Stimulated activated CD8-positive, alpha-beta memory T cell treated with anti-CD3 and anti-CD28 coated beads, Interleukin-15, amount 100 ng/mL, for 4 hours (primary cell): ENCODE measurements at places on chromosomes 3 and 15.

DNA sequence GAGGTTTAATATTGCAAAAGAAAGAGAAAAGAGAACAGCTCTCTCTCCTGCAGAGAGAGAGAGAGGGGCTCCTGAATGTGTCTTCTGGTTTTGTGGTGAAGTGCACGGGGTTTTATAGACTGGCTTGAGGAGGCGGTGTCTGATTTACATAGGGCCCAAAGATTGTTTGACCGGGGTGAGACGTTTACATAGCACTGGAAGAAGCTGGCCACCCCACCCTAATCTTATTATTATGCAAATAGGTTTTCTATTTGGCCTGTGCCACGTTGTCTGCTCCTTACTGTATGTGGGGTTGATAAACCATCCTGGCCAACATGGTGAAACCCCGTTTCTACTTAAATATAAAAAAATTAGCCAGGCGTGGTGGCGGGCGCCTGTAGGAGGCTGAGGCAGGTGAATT lies 268.6 kb downstream of the SV2B start:
- DNase-seq = no peak

DNA sequence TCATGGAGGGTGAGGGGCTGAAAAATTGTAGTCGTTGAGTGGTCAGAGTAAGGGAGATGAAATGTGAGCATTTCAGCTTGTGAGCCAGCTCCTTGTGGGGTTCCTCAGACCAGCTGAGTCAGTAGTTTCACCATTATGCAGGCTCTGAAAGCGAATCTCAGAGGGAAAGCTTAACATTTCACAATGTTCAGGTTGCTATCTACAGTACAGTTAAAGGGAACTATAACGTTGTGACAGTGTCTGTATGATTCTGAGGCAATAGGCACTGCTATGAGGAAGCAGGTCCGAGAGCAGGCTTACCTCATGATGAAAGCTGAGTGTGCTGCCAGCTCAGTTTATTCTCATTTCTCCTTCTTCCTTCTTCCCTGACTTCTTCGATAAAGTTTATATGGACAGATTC lies 469.6 kb downstream of the EDEM1 start:
- DNase-seq = no peak

- DNase-seq = no peak
Measured at GRCh38 chr15:81038975-81039607, 38.4 kb downstream of the TLNRD1 start.

- peak; percentile 29 for DNase-seq
Measured at GRCh38 chr3:19146685-19147650, 1.3 kb upstream of the KCNH8 start.

DNA sequence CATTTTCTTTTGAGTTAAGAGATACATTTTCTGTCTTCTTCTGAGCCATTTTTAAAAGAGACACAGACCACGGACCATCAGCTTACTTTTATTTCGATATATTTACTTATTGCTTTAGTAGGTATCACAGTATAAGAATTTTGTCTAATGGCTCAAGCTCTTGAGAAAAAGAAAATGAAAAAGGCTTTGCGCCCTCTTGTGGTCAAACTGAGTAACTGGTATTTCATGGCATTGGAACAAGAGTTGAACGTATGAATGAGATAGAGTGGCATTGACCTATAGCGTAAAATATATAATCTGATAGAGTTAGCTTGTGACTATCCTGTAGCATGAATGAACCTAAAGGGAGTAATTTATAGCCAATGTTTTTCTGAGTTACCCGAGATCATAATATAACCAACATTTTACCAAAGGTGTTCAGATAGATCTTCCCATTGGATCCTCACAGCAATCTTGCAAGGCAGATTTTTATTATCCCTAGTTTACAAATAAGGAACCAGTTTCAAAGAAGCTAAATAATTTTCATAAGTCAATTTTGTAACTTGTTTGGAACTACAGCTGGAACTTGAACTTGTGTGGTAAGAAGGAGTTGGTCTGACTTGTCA lies 154.6 kb downstream of the POLR2M start:
- DNase-seq = no peak

DNA sequence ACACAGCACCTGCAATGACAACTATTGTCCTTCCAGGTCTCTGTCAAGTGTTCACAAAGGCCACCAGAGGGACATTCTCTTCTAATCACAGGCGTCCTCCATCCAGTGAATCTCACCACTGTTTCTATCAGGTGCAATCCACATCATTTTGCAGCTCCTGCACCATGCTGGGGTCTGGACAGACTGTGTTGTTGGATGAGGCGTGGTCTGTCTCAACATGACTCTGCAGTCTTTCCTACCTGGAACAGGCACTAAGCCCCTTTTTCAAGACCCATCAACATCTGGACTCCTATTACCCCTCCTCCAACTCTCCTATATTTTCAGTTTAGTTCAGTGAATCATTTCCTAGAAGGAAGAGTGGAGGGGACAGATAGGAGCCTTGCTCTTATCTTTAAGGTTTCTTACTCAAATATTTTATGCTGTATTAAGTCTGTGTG lies 31.5 kb upstream of the VEPH1 start:
- DNase-seq = no peak

GRCh38 chr3:168865022-168865551 lies 769.4 kb upstream of the GOLIM4 start:
- no peak for DNase-seq

DNA sequence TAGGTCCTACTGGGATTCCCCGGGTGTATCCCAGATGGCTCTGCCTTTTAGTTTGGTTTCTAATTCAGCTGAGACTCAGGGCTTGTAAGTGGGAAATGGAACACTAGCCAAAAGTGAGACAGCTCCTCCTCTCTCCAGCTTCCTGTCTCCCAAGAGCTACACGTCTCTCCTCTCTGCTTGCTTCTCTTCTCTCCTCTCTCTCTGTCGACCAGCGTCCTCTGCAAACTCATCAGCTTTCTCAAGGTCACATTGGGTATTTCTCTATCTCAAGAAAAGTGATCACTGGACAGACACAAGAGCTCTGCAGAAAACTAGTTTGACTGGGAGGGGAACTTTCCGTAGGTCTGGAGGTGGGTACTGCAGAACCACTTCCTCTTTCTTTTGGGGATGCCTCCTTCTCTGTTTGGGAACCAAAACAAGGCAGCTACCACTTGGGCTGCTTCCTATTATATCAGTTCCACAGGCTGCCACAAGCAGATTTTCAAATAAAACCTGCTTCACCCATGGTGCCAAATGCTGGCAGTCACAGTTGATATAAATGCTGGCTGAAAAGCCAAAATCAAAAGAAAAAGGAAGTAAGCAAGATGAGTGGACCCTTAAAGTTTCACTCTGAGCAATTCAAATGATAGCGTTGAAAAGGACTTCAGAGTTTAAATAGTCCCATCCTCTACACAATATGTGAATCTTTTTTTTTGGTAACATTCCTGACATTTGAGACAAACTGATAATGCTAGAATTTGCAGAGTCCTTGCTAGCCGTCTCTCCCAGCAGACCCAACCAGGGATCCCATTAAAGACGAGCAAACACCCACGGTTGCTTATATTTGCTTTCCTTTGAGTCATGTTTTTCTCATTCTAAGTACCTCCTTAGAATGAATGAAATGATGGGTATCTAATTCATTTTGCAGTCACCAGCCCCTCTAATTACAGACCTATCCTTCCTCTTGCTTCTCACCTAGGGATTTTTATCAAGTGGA lies 7.2 kb upstream of the DYNC1LI1 start:
- DNase-seq = no peak

DNA sequence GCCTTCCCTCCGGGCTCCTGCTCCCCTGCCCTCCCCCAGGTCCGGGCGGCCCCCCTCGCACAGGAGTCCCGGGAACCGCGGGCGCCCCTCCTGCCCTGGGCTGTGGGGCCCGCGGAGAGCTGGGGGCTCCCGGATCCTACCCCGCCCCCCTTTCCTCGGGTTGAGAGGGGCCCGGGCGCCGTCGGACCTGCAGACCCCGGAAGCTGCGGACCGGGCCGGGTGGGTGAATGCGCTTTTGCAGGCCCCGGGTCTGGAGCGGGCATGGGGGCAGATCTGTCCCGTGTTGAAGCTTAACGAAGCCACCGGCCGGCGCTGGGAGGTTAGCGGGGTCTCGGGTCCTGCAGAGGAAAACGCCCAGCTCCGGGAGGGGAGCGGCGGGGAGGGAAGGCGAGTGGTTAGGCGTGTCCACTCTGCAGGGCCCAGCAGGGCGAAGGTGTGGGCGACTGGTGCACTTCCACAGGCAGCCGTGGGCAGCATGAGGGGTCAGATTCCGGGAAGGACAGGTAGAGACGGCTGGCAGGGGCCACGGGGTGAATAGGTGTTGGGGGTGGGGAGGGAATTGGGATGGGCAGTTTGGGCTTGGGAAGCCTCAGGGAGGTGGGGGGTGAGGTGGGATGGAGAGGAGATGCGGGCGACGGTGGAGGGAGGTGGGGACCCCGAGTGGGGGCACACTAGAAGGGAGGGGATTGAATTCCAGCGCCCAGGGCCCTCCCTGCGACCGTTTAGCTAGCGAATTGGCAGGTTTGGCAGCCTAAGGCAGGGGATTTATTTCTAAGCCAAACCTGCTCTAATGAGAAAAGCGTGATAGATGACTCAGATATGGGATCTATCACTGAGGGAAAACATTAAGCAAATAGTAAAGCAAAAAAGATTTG lies 635 bp downstream of the CD276 start:
- DNase-seq = no peak

DNA sequence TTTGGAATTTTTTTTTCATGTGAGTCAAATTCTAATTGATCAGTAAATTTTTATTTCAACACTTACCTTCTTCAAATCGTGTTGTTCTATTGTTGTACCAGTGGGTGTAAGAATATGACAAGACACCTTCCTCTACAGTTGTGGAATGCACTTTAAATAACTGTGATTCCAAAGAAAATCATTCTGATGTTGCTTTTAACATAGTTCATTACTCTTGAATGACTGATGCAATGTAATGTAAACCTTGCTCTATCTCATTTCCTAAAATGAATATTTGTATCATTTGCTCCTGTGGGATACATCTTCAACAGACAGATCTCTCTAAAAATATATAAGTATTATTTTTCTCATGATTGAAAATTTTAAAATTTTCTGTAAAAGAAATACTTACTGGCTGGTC lies 313.4 kb downstream of the RBMS3 start:
- no peak for DNase-seq

DNA sequence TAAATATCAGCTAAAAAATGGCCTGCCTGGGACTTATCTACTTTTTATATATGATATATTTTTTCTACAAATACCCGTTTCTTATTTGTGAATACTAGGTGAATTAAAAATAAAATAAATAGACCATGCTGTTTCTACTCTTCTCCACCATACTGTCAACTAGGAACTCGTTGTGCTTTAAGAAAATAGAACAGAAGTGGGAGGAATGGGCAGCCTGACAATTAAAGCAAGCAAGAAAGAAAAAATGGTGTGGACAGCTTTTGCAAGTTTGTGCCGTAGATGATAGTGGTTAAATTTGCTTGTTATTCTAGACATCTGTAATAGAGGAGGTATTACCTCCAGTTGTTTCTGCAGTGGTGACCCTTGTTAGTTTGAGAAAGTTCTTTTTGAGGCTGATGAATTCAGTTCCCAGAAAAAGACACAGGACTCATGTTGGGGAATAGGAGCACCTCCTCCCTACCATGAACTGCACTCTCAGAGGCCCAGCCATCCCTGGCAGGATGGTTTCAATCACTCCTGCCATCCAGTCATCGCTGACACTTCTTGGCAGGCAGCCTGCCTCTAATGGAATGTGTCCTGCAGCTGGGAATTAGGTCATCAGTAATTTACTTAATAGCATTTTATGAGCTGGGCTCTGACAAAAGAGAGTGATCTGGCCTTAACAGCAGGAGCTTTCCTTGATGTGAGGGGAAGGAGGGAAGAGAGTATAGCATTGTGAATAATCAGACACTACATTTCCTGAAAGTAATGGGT lies 105.0 kb upstream of the GAP43 start:
- no peak for DNase-seq

- no peak for DNase-seq
Measured at GRCh38 chr3:86388820-86389219, 602.1 kb downstream of the VGLL3 start.

DNA sequence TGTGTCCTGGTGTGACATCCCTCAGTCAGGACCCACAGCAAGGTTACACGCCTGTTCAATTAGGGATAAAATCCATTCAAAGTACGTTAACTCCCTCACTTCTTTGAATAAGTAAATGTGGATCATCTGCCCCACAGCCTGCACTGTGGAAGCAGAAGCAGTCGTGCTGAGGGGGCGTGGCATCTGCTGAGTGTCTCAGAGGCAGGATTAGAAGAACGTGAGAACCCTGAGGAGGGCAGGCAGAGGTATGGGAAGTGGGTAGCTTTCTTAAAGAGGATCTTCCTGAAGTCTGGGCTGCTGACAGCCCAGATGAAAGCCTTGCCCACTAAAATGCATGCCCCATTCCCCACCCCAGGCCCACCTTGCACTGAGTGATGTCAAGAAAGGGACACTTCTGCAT lies 28.5 kb downstream of the CRABP1 start:
- DNase-seq = no peak

DNA sequence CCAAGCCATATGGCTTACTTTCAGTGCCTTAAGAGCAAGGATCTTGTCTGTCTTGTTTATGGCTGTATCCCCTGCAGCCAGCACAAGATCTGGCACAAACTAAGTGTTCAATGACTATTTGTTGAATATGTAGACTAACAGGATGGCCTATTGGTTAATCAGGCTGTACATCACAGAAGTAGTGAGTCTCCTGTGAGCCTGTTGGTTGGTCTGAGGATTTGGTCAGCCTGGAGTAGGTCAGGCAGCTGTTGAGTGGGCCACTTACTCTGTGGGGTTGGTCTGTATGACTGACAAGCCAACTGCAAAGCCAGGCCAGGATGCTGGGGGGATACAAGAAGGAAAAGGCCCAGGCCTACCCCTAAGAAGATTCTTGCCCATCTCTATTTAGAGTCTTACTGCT lies 33.4 kb upstream of the CILP start:
- no peak for DNase-seq

GRCh38 chr15:74497584-74497983 lies 36.6 kb upstream of the UBL7 start:
- no peak for DNase-seq

DNA sequence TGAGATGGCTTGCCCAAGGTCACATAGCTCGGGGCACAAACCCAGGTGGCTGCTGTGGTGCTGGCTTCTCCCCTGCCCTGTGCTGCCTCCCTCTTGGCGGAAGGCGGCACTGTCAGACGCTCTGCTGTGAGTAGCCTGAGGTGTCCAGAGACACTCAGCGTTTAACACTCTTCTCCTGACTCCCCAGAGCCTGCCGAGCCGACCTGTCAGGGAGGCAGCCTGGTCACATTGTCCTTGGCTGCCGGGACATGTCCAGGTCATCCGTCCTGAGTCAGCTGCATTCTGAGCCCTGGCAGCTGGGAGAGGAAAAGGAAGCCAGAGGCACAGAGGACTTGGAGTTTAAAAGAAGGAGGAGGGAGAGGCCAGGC lies 4.7 kb downstream of the LMAN1L start:
- DNase-seq = no peak

GRCh38 chr15:48645558-48646330 lies at the start of gene FBN1:
Gene FBN1 (minus strand): TSS chr15:48645709. CDS start chr15:48644769, 940 bp downstream.
- no peak for DNase-seq

GRCh38 chr3:56884387-56884786 lies 82.6 kb upstream of the ARHGEF3 start:
- DNase-seq = no peak
